ENCODE measurements at places on chromosomes 12 and 14.

- no peak for DNase-seq
Observed at GRCh38 chr14:42683707-42684106, 1077.0 kb downstream of the LRFN5 start.

- DNase-seq: no peak
Observed at GRCh38 chr14:66974397-66975025, 214.7 kb upstream of the GARIN2 start.

GRCh38 chr12:15806826-15807225 lies 17.6 kb upstream of the EPS8 start:
- DNase-seq: no peak

DNA sequence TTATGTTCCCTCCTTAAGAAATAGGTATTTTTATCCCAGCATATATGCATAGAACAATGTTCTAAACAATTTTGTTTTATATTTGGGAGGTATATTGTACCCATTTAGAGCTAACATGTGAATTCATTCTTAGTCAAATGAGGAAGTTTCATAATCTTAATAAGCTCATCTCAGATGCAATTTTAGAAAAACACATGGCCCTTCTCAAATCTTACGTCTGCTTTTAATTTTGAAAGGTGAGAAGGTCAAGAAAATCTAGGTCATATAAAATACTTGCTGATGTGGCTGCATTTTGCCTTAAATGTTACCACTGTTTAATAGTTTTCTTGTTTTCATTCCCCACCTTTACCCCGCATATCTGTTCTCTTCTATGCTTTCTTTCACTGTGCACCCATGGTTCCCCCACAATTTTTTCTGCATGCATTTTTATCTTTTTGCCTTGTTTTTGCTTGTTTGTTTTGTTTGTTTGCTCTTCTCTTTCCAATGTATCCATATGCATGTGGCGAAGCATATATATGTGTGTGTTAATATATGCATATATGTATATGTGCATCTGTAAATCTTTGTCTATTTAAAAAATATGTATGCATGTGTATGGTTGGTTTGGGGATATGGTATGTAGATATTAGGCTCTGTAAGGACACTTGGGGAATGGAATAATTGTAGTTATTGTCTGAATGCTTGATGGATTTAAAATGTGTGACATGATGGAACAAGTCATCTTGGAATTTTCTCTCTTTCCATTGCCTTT lies 317.1 kb downstream of the BCAT1 start:
- DNase-seq: no peak

DNA sequence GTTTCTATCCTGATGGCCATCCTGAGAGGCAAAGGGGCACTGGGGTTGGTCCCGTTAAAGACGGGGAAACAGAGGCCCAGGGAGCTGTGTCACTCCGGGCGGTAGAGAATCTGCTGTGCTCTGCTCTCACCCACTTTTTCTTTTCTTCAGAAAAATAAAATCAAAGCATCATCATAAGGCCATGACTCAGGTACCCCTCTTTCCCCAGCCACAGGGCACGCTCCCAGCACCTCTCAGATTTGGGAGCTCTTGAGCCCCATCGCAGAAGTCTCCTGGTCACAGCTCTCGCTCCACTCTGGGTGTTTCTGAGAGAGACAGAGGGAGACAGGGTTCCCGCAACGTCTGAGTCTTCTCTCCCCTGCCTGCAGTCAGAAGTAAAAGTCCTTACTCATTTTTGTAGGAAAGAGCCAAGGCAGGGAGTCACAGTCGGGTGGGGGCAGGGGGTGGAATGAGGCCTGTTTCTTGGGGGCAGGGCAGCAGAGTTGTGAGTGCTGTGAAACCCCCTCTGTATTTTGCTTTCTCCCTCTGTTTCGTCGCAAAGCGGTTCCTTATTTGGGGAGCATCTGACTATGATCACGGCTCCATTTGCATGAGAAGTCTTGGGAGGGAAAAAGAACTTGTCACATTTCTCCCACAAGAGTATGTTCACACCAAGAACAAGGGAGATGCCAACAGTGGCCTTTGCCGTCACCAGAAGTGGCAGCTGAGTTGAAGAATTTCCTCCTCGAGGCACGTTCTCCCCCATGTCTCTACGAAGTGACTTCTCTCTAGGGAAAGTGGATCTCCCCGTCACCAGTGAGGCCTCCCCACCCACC lies 139.0 kb downstream of the BCL11B start:
- peak; percentile 10 for DNase-seq
